Activated CD4-positive, alpha-beta T cell treated with anti-CD3 and anti-CD28 coated beads, Interleukin-2, Interleukin-6, amounts not matched to agents 100 ng/mL and 50 ng/mL, durations not matched to agents 16 hours and 8 hours (primary cell): ENCODE measurements at places on chromosomes 2 and 18.

- DNase-seq: no peak
These were observed 266.2 kb downstream of the CCDC102B start for GRCh38 chr18:69064063-69064462.

GRCh38 chr18:42545825-42546224 lies 569.7 kb downstream of the RIT2 start:
- no peak for DNase-seq

DNA sequence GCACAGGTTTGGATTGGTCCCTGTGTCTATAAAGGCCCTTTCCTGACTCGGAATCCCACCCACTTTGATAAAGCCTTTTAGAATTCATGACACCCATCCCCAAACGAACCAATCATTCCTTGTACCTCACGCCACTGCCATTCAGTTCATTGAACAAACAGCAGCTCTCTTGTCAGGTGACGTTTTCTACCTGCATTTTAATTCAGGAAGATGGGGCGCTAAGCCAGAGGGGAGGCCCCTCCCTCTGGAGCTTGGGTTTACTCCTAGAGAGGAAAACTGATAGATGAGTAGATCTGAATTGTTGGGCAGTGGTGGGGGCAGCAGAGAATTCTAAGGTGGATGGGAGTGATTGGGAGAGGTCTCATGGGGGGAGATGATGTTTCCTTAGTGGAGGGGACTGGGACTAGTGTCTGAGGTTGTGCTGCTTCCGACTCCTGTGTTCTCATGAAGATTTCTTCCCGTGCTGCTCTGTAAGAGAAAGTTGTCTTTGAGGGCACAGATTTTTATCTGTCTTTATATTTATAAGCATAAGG lies 9.6 kb downstream of the RRM2 start:
- no peak for DNase-seq

DNA sequence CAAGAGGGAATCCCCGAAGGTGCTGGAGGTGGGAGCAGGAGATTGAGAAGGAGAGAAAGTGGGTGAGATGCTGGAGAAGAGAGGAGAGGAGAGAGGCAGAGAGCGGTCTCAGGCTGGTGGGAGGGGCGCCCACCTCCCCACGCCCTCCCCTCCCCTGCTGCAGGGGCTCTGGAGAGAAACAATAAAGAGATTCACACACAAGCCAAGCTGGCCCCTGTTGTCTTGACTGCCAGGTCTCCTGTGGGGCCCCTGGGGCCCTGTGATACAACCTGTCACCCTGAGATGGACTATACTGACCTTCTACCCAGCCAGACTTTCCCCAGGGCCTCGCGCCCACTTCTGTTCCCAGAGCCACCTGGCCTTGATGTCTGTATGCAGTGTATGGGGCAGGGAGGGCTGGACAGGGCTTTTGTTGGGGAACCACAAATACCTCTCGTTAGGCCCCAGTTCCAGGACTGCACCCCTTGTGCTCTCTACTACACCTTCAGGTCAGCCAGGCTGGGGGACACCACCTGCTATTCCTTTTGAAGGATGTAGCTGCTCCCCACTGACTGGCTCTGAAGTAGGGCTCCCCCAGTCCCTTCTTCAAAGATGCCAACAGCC lies 8.0 kb upstream of the SPEG start:
- no peak for DNase-seq

- peak; percentile 46 for DNase-seq
These were observed 36.8 kb downstream of the TRIP12 start for GRCh38 chr2:229884775-229885699.

GRCh38 chr18:74013955-74014354 lies 133.7 kb downstream of the FBXO15 start:
- DNase-seq: peak; percentile 19

DNA sequence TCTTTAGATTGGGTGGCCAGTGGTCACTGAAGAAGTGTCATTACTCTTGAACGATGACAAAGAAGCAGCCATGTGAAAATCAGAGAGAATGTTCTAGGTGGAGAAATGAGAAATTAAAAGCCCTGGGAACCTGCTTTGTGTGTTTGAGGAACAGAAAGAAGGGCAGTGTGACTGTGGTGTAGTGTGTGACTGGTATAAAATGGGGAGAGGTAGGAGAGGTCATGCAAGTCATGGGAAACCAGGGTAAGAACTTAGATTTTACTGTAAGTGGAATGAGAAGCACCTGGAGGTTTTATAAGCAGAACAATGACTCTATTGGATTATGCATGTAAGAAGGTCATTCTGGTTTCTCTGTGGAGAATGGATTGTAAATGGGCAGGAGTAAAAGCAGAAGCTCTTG lies 12.2 kb downstream of the ICOS start:
- no peak for DNase-seq

DNA sequence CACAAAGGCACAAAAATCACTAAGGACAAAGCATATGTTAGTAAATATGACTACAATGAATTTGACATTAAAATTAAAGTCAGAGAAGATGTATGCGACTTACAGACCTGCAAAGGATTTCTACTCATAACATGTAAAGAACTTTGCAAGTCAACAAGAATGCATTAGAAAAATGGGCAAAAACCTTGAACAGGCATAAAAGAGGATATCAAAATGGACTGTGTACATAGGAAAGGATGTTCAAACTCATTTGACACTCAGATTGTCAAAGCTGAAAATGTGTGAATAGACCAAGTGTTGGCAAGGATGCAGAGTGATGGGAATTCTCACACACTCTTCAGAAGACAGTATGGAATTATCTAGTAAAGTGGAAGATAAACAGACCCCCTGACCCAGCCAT lies 94.9 kb downstream of the MYOM1 start:
- no peak for DNase-seq

DNA sequence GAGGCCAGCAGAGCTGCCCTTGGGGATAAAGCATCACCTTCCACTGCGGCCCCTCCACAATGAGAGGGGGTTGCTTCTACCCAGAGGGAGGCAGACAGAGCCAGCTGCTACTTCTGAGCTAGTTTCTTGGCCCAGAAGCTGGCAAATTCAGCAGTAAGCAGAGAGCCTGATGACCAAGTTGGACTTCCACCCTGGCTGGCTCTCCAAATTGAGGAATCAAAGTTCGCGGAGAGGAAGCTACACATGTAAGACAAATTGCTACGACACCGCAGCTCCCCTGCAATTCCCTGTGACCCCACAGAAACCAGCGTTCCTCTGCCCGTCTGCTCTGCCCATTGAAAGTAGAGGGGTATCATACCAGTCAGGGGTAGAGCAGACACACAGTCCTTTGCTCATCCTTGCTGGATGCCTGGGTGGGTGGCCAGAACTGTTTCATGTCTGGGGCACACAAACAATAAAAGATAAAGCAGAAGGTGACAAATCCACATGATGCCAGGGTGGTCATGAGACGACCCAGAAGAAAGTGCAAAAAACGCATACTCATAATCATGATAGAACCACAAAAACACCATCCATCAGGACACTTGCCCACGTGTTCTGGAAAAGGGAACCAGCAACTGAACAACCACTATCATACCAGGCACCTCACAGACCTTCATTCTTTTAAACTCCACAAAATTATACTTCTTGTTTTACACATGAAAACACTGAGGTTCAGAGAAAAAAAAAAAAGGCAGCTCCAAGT lies 5.4 kb downstream of the TFCP2L1 start:
- DNase-seq: no peak
